ENCODE measurements at places on chromosomes 6 and 20.
A peak's percentile ranks its signal among the peaks of the same experiment; 100 is the strongest.

GRCh38 chr6:83370567-83370966 lies 60.3 kb downstream of the ME1 start:
- DNase-seq, result no peak

- no peak for DNase-seq
These were observed 3.5 kb upstream of the PRIM2 start for GRCh38 chr6:57313711-57314471.

GRCh38 chr6:151901009-151901411 lies 93.5 kb downstream of the ESR1 start:
- no peak for DNase-seq

- DNase-seq, result no peak
These were observed 20.4 kb downstream of the BHLHE23 start for GRCh38 chr20:62986257-62986800.

DNA sequence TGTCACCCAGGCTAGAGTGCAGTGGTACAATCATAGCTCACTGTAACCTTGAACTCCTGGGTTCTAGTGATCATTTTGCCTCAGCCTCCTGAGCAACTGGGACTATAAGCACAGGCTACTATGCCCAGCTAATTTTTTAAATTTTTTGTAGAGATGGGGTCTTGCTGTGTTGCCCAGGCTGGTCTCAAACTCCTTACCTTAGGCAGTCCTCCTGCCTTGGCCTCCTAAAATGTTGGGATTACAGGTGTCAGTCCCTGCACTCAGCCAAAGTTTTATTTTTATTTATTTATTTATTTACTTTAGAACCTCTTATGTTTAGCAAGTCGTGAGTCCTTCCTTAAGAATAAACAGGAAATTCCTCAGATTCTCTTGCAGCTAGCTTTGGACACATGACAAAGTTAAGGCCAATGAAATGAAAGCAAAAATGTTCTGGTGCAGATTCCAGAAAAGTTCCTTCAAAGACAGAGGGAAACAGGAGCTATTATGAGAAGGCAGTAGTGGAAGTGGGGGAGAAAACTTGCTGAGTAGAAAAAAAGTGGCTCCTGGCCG lies 19.1 kb downstream of the PIM1 start:
- no peak for DNase-seq

GRCh38 chr6:54835176-54835575 lies 11.4 kb upstream of the FAM83B start:
- no peak for DNase-seq

- DNase-seq, result peak; percentile 66
These were observed 70.9 kb downstream of the STK35 start for GRCh38 chr20:2172305-2173175.

- DNase-seq, result no peak
These were observed 453.3 kb downstream of the C6orf118 start for GRCh38 chr6:164856138-164856537.

GRCh38 chr6:30844118-30844535 lies 40.2 kb upstream of the DDR1 start:
- no peak for DNase-seq

GRCh38 chr20:3392756-3393155 lies 14.7 kb downstream of the DNAAF9 start:
- DNase-seq, result no peak

DNA sequence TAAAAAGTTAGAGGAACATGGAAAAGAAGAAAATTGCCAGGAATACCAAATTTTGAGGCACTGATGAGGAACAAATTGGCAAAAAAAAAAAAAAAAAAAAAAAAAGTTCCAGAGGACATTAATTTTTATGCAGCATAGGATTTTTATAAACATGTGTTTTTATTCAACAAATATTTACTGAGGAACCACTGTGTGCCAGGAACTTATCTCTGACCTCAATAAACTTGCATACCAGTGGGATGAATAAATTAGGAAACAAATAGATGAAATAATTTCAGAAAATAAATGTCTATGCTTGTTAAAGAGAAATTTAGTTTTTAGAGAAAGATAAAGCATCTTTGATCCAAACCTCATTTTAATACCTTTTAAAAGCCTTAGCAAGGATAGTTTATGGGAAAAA lies 175.1 kb downstream of the PDE10A start:
- no peak for DNase-seq
